ENCODE measurements at places on chromosomes 3 and 15.

DNA sequence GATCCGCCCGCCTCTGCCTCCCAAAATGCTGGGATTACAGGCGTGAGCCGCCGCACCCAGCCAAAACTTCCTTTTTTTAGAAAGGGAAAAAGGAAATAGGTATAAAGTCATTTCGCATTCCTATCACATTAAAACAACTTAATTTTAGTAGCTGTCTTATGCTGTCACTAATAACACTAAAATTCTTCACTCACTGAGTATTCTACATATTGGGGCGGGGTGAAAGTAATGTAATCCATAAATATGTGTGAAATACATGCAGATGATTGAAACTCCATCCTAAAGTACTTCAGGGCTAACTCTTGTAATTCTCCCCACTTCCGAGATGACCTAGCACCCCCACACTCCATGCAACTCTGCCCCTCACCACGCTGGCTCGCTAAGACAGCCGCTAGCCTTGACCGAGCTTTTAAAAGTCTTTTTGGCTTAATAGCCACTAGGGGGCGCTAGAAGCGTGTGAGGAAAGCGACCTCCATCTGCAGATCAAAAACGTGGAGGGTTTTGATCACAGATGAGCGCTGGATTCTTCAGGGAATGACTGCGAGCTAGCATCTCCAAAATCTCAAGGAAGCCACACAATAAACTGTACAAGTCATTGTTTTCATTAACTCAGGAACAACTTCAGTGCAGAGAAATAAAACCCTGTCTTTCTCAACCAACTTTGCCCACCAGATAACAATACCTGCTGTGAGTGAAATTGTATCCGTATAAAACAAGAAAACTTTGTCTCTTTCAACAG lies 129.3 kb upstream of the IGF1R start:
- peak; percentile 13 for DNase-seq

GRCh38 chr3:13708871-13709595 lies 160.1 kb downstream of the FBLN2 start:
- DNase-seq, result no peak

- DNase-seq, result no peak
Observed at GRCh38 chr3:69770219-69770618, 31.0 kb downstream of the MITF start.

GRCh38 chr3:166324401-166324800 lies 487.2 kb upstream of the BCHE start:
- DNase-seq, result no peak

- no peak for DNase-seq
Observed at GRCh38 chr3:101632586-101632985, 44.3 kb downstream of the ZBTB11 start.

- no peak for DNase-seq
Observed at GRCh38 chr15:43552256-43552655, 34.8 kb downstream of the MAP1A start.

- DNase-seq, result no peak
Observed at GRCh38 chr15:97903971-97904572, 56.4 kb upstream of the ARRDC4 start.

DNA sequence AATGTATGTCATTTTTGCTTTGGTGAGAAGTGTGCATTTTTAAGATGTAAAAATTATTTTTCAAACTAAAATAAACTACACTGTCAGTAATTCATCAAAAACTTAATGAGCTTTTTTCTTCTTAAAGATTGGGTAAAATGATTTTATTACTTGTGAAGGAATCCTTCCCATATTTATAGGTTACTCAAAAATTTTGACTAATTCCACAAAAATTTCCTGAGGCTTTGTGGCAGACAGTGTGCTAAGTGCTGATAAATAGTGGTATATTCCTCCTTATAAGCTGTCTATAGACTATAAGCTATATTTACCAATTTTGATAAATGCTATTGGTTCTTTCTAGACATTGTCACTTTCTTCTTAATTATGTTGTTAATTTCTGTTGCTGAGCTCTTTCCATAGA lies 284.5 kb upstream of the SEMA6D start:
- DNase-seq, result no peak

- DNase-seq, result no peak
Observed at GRCh38 chr3:95886616-95887015, 927.8 kb upstream of the EPHA6 start.

DNA sequence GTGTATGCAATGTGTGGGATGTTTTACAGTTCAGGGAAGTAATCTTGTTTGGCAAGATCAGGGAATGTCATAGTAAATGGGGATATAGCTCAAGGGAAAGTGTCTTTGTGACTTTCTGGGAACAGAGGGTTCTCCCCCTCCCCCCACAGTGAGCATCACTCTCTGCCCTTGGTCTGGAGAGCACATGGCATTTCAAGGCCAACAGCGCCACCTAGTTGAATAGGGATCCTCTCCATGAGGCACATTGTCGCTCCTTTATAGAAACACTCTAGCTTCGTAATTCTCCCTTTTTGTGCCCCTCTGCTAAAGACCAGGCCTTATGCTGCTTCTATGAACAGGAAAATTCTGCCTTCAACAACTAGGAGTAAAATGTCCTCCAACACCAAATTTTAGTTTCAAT lies 37.1 kb upstream of the ARNT2 start:
- no peak for DNase-seq

DNA sequence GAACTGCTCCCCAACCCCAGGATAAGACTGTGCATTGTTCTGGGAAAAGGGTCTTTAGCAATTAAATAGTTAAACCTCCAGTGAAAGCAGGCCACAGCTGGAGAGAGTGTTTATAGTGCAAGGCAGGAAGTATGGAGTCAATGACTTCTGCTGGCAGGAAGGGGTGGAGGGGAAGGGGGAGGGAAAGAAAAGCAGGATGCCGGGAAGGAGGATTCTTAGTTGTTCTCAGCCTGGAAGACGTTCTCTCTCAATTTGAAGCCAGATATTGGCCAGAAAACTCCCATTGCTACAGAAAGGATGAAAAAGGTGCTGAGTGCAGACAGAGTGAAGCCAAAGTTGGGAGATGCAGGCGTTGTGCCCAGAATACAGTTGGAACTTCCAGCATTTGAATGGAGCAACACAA lies 35.7 kb upstream of the ACTL6A start:
- no peak for DNase-seq

DNA sequence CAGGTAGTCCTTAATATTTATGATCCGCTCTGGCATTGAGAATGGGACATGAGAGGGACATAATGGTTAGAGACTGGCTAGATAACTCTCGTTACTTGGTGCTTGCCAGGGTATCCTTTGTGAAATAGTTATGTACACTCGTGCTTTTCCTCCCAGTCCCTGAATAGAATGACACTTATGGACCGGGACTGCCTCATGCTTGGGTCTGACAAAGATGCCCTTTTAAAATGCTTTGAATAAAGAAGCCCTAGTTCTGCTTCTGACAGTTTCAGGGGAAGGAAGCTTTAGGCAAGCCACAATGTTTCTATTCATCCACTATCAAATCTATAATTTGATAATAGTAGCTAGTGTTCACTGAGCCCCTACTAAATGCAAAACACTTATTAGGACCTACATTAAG lies 29.4 kb downstream of the POLR2M start:
- DNase-seq, result no peak

DNA sequence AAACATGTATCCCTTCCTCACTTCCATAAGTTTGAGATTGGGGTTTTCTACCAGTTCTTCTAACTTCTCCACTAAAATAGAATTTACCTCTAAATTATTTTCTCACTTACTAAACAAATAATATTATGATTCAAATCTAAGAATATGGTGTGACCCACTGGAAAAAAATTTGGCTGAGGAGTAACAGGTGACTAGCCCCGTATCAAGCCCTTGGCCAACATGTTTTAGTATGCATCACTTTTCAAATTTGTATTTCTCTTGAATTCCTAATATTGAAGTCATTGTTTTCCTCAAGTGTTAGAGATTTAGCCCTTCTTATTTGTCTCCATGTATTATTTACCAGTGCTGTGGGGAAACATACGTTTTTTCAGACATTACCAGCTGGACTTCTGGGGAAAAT lies 759.4 kb downstream of the NSUN3 start:
- no peak for DNase-seq

- DNase-seq, result no peak
Observed at GRCh38 chr15:61049028-61049427, 180.1 kb downstream of the RORA start.

- DNase-seq, result no peak
Observed at GRCh38 chr3:32948625-32949445, 2.6 kb upstream of the CCR4 start.

GRCh38 chr3:78204977-78205376 lies 1165.1 kb downstream of the ROBO2 start:
- no peak for DNase-seq

DNA sequence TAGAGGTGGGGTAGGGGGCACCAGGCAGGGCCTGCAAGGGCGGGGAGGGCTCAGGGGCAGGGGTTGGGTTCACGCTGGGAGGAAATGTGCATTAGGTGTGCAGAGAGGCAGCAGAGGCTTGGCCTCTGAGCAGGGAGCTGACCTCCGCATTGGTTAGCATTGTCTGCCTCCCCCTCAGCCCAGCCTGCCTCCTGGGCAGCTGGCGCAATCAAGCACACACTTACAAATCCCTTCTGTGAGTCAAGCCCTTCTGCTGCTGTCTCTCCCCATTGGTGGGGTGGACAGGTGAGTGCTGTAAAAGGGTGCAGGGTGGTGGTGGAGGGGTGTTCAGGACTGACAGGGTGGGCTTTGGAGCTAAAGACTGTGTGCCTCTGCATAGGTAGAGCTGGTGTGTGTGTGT lies 9.3 kb downstream of the LOXL1 start:
- DNase-seq, result no peak
